ENCODE measurements at places on chromosomes 12 and 14.
A peak's percentile ranks its signal among the peaks of the same experiment; 100 is the strongest.

DNA sequence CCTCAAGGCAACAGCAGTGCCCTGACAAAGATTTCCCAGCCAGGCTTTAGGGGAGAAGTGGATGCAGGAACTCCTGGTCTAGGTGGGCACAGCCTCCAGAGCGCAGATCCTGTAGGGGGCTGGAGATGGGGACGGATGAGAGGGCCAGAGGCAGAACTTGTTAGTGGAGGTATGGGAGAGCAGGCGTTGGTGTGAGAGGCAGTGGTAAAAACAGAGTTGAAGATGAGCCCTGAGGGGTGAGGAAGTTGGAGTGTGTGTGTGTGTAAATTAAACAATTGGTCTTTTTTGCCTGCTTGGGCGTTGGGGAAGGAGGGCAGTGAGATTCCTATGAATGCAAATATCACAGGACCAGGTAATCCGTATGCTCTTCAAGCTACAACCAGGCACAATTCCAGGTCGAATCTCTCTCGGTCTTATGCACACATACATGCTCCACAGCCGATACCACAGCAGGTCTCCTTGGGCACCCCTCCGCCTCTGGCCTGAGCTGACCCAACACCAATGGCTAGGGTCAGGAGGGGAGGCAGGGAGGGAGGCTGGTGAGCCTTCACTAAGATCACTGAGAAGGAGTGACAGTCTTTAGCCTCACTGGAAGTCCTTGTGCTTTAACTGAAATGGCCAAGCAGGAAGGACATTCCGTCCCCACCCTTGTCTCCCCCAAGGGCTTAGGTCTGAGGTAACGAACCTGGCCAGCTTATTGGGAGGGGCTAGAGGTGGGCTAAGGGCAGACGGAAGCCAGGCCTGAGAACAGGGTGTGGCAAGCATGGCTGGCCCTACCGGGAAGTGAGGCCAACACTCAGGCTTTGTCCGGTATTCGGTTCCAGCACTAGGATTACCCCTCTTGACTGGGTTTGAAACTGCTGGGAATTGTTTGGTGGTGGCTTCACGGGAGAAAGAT lies 1.5 kb upstream of the KRT7 start:
- no peak for DNase-seq

DNA sequence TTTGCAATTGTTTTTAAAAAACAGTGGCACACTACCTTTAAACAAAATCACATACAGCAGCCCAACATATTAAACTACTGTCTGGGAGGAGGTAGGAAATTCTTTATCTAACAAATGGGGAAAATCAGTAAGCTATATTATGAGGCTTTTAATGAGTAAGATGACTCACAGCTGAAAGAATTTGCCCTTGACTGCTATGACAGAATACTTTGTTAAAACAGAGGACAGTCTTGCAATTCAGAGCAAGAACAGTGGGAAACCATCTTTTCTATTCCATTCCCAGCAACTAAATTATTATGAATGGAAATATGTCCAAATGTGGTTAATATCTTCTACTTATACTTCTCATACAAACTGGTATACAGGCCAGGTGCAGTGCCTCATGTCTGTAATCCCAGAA lies 49.2 kb upstream of the SGPP1 start:
- DNase-seq = no peak

DNA sequence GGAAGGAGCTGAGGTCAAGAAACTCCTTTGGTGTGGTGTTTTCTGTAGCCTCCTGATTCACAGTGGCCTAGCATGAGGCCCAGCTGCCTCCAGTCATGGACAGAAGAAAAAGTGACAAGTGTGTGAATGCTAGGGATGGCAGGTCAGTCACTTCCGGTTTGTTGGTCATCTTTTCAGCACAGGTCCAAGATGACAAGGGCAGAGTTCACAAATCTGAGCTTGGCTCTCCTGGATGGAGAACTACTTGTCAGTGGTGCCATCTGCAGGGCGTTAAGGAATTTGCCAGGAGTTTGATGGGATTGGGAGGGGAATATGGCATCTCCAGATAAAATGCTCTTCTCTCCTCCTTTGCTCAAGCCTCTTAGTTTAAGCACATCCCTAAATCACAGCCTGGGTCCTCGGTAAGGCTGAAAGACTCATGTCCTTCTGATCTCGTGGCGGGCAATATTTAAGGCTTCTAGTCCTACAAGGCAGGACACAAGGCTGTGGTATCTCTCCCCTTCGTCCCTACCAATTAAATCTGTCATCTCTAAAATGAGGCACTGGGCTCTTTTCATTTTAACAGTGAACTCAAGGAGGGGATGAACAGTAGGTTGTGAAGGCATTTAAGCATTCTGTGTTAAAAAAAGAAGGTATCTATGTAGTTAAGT lies 10.0 kb downstream of the TUBA1B start:
- peak; percentile 72 for DNase-seq

DNA sequence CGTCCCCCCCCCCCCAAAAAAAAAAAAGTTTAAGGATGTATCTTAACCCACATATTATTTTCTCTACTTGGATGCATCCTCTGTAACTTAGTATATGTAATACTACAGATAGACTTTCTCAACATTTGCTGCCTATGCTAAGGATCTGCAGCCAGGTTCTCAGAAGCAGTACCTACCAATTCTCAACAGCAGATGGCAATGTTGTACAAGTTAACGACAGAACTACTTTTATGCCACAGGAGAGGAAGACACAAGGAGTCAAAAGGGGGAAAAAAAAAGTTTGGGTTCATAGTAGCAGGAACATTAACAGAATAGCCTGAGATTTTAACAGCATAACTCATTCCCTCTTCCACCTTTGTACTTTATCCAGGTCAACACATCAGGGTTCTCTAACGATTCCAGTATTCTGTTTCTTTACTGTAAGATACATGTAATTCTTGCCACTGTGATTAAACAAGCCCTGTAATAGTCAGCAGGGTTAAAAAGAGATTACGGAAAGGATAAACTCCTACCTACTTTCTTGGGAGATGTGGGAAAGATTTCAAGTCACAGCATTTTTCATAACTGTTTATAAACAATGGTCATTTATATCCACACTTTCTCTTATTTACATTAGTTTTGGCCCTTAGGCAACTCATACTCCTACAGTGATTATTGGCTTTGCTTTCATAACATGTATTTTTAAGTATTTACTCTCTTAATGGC lies 5.7 kb upstream of the NEK9 start:
- DNase-seq = peak; percentile 55

GRCh38 chr14:55556929-55557623 lies 22.9 kb upstream of the KTN1 start:
- DNase-seq = no peak

GRCh38 chr14:75340921-75341320 lies 62.3 kb downstream of the FOS start:
- DNase-seq = no peak

GRCh38 chr12:69440016-69440415 lies 30.2 kb upstream of the FRS2 start:
- DNase-seq = no peak

GRCh38 chr14:69493791-69494190 lies 9.3 kb downstream of the PLEKHD1 start:
- no peak for DNase-seq

- DNase-seq = no peak
Observed at GRCh38 chr12:109709401-109709991, 4.1 kb upstream of the FAM222A start.

GRCh38 chr12:1838205-1838993 lies 18.0 kb downstream of the LRTM2 start:
- DNase-seq = no peak

GRCh38 chr14:98944989-98945388 lies 327.0 kb downstream of the BCL11B start:
- DNase-seq = no peak

DNA sequence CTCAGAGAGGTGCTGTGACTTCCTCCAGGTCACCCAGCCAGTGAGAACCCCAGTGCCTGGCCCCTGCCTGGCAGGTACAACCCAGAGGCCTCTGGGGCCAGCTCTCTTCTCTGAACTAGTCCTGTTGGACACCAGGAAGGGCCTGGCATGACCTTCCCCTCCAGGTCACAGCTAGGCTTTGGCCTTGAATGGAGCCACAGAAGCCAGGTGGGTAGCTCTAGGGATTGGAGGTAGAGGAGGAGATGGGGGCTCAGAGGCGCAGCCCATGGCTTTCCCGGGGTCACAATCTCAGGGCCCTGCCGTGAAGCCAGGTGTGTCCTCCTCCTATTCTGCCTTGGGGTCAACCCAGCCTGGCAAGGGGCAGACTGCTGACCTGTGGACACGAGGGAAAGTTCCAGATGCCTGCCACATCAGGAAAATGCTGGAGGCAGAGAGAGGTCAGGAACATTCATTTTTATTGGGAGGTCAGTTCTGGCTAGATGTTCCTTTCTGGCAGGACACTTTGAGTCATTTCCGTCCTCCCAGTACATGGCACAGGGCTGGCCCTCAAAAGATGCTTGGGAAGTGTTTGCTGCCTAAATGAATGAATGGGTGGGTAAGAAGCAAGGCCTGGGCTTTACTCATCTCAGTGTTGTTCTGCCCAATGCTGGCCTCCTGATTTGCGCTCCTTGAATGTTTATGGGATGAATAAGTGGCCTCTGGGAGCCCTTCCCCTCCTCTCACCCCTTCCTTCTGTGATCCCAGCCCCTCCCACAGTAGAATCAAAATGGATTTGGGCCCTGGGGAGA lies 25.4 kb downstream of the FAM222A start:
- DNase-seq = no peak

- DNase-seq = no peak
Observed at GRCh38 chr12:103379670-103380069, 116.1 kb downstream of the C12orf42 start.

DNA sequence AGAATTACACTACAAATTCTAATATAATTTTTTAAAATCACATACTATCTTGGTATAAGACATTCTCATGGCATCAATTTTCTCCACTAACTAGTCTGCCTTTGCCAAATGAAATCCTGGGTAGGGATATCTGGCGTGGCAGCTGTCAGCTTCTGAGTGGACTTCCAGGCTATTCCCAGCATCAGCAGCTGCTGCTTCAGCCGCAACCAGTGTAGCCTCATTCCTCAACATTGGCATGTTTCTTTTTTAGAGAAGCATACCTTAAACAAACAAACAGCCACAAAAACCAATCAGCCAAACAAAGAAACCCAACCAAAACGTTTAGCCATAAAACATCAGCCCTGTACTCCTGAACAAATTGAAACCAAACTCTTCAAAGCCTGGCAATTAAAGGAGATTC lies 235.8 kb downstream of the SSPN start:
- DNase-seq = no peak
